Activated naive CD4-positive, alpha-beta T cell treated with anti-CD3 and anti-CD28 coated beads, Interleukin-2, amount 10 ng/mL, durations not matched to agents 7 days and 5 days (primary cell): ENCODE measurements at places on chromosomes 1 and 21.

DNA sequence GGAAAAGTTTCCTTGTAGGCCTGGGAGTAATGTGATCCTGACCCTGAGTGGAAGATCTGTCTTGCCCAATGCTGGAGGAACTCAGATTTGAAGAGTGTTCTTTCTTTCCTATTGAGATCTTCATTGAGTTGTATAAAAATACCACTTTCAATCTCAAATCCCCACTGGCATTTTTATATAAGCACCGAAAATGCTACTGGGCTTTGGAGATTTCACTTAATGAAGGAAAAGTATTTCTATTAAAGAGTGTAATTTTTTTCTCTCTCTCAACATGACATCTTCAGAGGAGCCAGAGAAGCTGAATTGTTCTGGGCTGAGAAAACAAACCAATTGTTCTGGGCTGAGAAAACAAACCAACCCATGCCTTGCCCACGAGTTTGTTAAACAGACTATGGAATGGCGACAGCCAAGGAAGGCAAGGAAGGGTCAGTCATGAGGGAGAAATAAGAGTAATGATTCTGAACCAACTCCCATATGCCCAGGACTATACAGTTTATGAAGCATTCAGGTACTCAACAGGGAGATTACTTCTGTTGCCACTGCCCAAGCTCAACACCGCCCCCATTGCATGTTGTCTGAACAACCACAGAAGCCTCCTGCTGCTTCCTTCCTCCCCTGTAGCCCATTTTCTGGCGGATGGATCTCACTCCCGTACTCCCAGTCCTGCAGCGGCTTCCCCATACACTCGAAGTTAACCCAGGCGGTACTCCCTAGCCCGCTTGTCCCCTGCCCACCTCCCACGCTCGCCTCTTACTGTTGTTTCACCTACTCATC lies 103.2 kb downstream of the BEND5 start:
- DNase-seq, result no peak
- H3K4me3 ChIP-seq, result no peak overlapping the region
- no peaks in the 10 kb centered on the region for H3K4me1 ChIP-seq
- H3K27ac ChIP-seq, result no peak overlapping the region

- no peak overlapping the region for H3K4me3 ChIP-seq
- no peaks in the 10 kb centered on the region for H3K36me3 ChIP-seq
Measured at GRCh38 chr1:223285452-223285851, 78.5 kb downstream of the SUSD4 start.

DNA sequence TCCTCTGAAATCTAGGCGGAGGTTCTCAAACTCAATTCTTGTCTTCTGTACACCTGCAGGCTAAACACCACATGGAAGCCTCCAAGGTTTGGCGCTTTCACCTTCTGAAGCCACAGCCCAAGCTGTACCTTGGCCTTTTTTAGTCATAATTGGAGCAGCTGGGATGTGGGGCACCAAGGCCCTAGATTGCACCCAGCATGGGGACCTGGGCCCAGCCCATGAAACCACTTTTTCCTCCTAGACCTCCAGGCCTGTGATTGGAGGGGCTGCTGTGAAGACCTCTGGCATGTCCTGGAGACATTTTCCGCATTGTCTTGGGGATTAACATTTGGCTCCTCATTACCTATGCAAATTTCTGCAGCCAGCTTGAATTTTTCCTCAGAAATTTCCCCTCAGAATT lies 181.0 kb downstream of the TYW3 start:
- H3K4me1 ChIP-seq, result no peaks in the 10 kb centered on the region
- H3K4me3 ChIP-seq, result no peak overlapping the region
- no peaks in the 10 kb centered on the region for H3K27me3 ChIP-seq
- DNase-seq, result no peak
- H3K27ac ChIP-seq, result no peak overlapping the region
- no peaks in the 10 kb centered on the region for H3K36me3 ChIP-seq

GRCh38 chr1:110634455-110635311 lies 28.5 kb upstream of the KCNA2 start:
- peaks cover 27% of the 10 kb centered on the region for H3K4me1 ChIP-seq
- peaks cover 8% of the 10 kb centered on the region for H3K36me3 ChIP-seq
- peak; percentile 73 for DNase-seq
- H3K27ac ChIP-seq, result no peak overlapping the region
- peak overlapping the region; percentile 57 for H3K4me3 ChIP-seq

- peak; percentile 54 for DNase-seq
- H3K27ac ChIP-seq, result peak overlapping the region; percentile 86
- H3K4me3 ChIP-seq, result peak overlapping the region; percentile 24
- H3K4me1 ChIP-seq, result peaks cover 93% of the 10 kb centered on the region
Measured at GRCh38 chr1:11280719-11281376, 7.8 kb downstream of the UBIAD1 start.

- DNase-seq, result no peak
- no peak overlapping the region for H3K4me3 ChIP-seq
- H3K4me1 ChIP-seq, result no peaks in the 10 kb centered on the region
- no peak overlapping the region for H3K27ac ChIP-seq
- H3K36me3 ChIP-seq, result no peaks in the 10 kb centered on the region
Measured at GRCh38 chr1:183144752-183145151, 41.3 kb upstream of the LAMC2 start.

DNA sequence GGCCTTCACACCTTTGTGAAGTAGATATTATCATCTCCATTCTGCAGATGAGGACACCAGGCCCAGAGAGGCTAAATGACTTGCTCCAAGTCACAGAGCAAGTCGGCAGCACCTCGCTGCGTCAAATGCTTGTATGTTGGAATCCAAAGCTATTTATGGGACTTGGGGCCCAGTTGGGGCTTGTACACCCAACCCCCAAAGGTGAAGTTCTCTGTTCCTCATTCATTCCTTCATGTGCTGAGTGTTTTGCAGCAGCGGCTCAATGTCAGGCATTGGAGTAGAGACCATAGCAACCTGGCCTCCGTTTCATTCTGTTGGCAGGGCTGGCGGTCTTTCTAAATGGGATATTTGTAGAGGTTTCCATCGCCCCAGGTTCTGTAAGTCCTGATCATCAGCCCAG lies 113.4 kb upstream of the SLC25A33 start:
- H3K27ac ChIP-seq, result peak overlapping the region; percentile 84
- H3K36me3 ChIP-seq, result no peaks in the 10 kb centered on the region
- DNase-seq, result no peak
- H3K4me3 ChIP-seq, result peak overlapping the region; percentile 31
- H3K4me1 ChIP-seq, result peaks cover 62% of the 10 kb centered on the region

DNA sequence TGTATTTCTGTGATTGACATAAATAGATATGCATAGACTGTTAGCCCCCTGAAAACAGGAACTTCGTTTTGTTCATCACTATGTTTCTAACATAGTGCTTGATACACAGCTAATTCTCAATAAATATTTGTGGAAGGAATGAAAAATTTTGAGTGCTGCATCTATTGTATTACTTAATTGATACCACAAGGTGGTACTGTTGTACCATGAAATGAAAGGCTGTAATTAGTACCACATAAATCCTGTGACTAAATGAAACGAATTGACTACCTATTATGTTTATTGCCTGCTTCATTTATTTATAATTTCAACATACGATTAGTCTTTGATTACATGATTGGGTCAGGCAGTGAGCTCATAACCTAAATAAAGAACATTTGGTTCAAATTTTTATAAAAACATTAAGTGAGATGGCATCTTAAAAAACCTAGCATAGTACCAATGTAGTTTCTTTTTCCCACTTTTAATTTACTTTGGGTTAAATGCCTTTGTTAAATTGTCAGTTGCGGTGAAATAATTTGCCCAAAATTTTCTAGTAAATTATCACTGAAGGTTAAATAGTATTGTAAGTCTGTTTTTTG lies 15.0 kb upstream of the TGFB2 start:
- no peak overlapping the region for H3K4me3 ChIP-seq
- no peaks in the 10 kb centered on the region for H3K27me3 ChIP-seq
- no peak for DNase-seq

DNA sequence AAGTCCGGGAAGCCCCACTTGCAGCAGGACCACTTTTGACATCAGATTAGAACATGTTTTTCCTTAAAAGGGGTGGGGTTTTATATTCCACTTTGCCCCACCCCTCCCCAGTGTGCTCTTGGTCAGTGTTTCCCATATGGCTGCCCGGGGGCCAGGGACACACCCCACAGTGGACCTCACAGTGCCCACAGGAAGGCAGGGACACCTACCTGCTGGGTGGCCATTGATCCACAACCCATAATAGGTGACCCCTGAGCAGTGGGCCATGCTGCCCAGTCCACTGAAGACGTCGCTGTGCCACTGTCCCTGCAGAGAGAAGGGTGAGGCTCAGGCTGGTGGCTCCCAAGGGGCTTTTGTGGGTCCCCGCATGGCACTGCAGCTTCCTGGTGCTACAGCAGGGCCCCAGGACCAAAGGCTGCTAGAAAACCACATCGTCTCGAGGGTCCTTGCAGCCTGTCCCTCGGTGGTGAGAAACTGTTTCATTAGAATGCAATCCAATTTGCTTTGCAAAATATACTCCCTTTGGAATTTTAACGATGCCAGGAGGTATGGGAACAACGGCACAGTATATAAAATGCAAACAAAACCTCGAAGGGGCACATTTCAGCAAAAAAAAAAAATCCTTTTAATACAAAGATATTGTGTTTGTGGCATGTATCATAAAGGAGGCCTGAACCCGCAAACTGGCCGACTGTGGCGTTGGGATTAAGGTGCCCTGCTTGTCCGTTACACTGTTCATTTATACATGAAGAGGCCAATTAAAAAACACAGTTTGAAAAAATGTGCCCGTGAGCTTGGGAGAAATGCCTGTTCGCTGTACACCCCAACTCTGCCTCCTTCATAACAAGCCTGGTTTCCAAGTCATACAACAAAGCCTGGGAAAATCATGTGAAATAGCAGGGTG lies 16.9 kb downstream of the MORN1 start:
- no peak overlapping the region for H3K27ac ChIP-seq
- no peaks in the 10 kb centered on the region for H3K4me1 ChIP-seq
- no peak for DNase-seq

DNA sequence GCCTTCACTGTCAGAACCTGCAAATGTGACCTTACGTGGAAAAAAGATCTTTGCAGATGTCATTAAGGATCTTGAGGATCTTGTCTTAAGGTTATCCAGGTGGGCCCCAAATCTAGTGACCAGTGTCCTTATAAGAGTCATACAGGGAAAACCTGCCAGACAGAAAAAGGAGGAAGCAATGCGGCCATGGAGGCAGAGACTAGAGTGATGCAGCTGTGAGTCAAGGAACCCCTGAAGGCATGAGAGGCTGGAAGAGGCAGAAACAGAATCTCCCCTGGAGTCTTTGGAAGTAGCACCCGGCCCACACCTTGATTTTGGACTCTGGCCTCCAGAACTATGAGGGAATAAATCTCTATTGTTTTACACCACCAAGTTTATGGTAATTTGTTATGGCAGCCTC lies 36.5 kb upstream of the DNASE2B start:
- H3K4me3 ChIP-seq, result no peak overlapping the region
- H3K4me1 ChIP-seq, result no peaks in the 10 kb centered on the region
- no peak overlapping the region for H3K27ac ChIP-seq
- no peaks in the 10 kb centered on the region for H3K36me3 ChIP-seq

DNA sequence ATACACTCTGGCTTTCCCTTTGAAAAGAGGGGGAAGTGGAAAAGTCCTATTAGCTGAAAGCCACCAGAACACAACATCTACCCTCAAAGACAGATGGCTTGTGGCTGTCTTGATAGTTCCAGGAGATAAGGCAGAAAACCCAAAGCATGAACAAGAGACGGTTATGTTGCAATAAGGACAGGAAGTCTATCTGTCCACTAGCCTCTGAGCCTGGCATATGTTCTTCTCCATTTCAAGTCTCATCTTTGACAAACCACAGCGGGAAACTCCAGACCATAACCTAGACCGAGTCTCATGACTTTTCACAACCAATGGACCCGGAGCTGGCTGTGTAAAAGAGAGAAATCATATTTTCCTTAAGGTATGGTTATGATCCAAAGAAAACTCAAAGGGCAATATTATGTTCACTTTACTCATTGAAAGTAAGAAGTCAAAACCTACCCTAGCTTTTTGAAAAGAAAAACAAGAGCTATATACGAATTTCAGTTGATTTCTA lies 33.8 kb downstream of the DUSP10 start:
- H3K36me3 ChIP-seq, result peaks cover 52% of the 10 kb centered on the region
- H3K4me3 ChIP-seq, result no peak overlapping the region
- H3K27ac ChIP-seq, result peak overlapping the region; percentile 70

DNA sequence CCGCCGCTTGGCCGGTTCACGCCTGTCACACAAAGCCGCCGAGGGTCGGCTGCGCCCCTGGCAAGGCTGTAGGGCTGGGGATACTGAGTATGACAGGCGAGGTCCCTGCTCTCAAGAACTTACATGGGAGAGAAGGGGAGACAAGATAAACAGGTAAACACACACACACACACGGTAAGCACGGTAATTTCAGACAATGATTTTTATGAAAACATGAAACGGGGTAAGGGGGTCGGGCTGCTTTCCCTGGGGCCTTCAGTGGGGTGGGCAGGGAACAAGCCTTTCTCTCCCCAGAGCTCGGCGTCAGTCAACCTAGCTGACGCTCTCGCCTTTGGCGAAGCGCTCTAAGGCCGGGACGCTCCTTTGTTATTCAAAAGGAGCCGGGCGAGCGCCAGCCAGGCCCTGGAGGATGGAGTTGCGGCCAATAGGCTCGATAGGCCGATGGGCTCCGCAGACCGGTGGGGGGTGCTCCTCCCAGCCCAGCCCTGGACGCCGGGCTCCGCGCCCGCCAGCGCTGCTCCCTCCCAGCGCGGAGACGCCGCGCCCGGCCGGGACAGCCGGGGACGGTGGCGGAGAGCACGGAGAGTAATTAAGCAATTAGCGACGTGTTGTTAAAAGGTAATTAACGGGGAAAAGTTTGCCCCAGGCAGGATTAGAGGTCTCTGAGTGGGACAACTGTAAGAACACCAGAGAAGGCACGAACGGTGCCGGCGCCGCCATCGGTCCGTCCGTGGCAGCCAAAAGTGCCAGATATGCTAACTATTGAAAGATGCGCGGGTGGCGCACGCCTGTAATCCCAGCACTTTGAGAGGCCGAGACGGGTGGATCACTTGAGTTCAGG lies 950 bp upstream of the INKA2 start:
- no peaks in the 10 kb centered on the region for H3K27me3 ChIP-seq
- DNase-seq, result peak; percentile 39
- H3K27ac ChIP-seq, result no peak overlapping the region
- peaks cover 23% of the 10 kb centered on the region for H3K4me1 ChIP-seq
- peak overlapping the region; percentile 77 for H3K4me3 ChIP-seq

DNA sequence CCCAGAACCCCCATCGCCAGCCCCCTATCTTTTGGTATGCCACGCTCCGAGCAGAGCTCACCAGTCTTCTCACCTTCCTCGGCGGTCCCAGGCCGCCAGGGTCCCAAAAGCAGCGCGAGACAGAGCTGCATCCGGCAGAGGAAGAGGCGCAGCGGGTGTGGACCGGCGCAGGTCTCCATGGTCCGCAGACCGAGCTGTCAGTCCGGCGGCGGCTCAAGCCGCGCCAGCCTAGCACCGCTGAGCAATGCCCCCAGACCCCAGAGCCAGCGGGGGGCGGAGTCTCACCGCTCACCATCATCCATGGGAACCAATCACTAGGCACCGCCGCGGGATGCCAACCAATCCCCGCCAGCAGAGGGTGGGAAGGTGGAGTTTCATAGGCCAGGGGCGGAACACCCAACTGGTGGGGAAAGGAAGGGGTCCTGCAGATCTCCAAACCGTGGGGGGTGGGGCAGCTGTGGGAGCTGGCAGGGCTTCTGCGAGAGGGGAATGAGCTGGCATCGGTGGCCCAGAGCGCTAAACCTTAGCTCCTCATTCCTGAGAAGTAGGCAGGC lies at the start of gene EPHA10:
EPHA10 (minus strand) TSS at position 233 of the 554 bp plus-strand sequence; CDS start at position 179, 54 bp downstream.
- H3K27ac ChIP-seq, result no peak within 1 kb of the TSS
- peaks cover 9% of the 10 kb centered on the region for H3K4me1 ChIP-seq
- DNase-seq, result no peak
- H3K36me3 ChIP-seq, result no peaks in the 10 kb centered on the region

- no peaks in the 10 kb centered on the region for H3K36me3 ChIP-seq
- H3K27me3 ChIP-seq, result peaks cover 14% of the 10 kb centered on the region
- H3K4me3 ChIP-seq, result no peak overlapping the region
- DNase-seq, result no peak
- no peak overlapping the region for H3K27ac ChIP-seq
Measured at GRCh38 chr1:212503714-212504113, 71.0 kb downstream of the NENF start.
